ENCODE measurements at places on chromosomes 13 and 19.

DNA sequence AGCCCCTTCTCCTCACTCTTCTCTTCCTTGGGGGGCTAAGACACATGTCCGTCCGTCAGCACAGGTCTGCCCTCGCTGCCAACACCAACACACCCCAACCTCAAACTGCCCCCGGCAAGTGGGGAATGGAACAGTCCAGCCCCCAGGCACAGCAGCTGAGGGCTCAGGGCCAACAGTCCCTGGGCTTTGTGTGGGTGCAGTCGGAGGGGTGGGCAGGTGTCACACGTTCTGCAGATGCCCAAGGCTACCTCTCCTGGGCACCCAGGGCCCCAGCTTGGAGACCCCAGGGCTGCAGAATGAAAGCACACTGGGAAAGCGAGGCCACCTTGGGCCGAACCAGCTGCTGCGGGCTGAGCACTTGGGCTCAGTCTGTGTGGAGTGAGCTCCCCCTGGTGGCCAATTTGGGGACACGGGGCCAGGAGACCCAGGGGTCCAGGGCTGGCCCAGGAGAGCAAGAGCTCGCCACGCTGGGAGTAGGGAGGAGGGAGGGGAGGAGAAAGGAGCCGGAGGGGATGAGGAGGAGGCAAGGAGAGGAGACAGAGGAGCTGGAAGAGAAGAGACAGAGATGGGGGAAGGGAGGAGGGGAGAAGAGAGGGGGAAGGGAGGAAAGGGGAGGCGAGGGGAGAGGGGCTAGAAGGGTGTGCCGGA, 14.0 kb upstream of the ATP8B3 start:
- peak; percentile 52 for DNase-seq

GRCh38 chr19:7497292-7497691, 8.5 kb upstream of the PEX11G start:
- DNase-seq, result no peak

DNA sequence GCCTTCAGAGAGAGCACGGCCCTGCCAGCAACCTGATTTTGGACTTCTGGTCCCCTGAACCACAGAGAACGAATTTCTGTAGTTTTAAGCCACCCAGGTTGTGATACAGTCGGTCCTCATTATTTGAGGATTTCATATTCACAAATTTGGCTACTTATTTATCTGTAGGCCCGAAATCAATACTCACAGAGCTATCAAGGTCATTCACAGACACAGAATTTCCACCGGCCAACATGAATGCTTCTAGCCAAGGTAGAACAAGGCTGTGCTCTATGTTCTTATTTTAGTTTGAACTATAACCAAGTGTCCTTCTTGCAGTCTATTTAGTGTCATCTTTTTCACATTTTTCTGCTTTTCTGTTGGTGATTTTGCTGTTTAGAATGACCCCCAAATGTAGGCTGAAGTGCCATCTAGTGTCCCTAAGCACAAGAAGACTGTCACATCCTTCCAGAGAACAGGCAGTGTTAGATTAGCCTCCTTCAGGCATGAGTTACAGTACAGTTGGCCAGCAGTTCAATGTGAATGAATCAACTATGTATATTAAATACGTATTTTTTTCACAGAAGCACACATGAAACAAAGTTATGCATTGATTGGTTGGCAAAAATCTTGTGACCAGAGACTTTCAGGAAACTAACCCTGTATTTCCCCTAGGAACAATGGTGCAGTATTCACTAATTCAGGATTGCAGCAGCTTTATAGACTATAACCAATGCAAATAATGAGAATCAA, 63.5 kb downstream of the C13orf42 start:
- DNase-seq, result no peak

GRCh38 chr19:31511696-31512095, 162.5 kb upstream of the TSHZ3 start:
- no peak for DNase-seq

- DNase-seq, result no peak
Observed at GRCh38 chr19:2734589-2735288, 5.1 kb downstream of the SLC39A3 start.

- DNase-seq, result no peak
Observed at GRCh38 chr13:99227331-99227900, 26.8 kb downstream of the UBAC2 start.

- DNase-seq, result no peak
Observed at GRCh38 chr13:59203855-59204254, 959.9 kb downstream of the DIAPH3 start.

DNA sequence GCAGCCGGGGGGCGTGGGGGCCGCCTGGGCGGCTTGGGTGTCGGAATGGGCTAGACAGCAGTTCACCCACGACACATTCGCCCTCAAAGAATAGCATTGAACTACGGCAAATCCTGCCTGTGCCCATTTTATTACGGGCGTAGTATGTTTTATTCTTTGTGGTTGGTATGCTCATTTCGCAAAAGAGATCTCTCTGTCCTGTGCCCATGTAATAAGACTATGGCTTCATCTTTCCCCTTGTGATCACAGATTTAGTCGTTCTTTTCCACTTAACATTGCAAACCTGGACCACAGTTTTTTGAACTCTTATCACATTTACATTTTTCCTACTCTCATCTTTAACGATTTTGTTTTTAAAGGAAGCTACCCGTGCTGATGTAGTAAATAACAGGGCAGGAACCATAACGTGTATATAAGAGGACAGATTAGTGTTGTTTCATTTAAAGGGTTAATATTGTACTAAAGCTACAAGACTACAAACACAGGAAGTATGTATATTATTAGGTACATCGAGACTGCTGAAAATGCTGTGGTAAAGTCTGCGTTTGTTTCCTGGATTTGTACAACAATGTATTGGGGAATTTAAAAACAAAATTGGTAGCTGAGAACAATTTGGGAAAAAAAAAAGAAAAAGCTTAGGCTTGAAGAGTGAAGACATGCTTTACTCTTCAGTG, 3.2 kb upstream of the MYCBP2 start:
- no peak for DNase-seq

- peak; percentile 54 for DNase-seq
Observed at GRCh38 chr19:16062789-16063188, 13.5 kb upstream of the TPM4 start.

- no peak for DNase-seq
Observed at GRCh38 chr13:33817513-33817900, 442 bp upstream of the RFC3 start.

- no peak for DNase-seq
Observed at GRCh38 chr13:110676595-110677587, 29.0 kb downstream of the CARS2 start.

DNA sequence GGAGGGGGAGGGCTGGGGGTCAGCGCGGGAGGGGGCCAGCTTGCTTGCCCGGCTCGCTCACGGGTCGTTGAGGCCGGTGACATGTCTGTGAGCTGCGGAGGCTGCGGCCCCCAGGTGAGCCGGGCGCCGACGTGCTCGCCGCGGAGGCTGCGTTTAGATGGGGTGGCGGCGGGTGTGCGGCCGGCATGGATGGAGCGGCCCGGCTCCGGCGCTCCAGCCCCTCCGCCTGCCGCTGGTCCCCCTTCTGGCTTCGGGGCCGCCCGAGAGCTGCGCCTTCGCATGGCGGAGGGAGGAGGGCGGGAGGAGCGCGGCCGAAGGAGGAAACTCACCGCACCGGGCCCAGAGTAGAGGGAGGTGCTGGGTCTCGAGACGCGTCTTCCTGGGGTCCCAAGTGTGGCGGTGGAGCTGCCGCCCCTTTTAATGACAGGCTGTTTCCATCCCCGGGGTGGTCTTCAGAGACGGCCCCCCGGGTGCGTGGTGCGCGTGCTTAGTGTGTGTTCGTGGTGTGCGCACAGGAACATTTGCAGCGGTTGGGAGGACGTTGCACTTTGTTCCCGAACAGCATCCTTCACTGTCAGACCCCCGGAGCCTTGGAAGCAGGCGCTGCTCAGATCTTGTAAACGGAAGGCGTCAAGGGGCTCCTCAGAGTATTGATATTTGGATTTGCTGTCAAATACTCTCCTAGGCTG, at the start of gene AKAP11:
Gene AKAP11, plus strand, starts transcription at position 38 of the 689 bp plus-strand sequence. CDS start 14,197 bp downstream, outside the sequence.
- DNase-seq, result peak; percentile 33

- DNase-seq, result no peak
Observed at GRCh38 chr19:28862238-28862637, 350.7 kb downstream of the UQCRFS1 start.

GRCh38 chr13:47033216-47033615, 136.4 kb upstream of the HTR2A start:
- no peak for DNase-seq

- DNase-seq, result no peak
Observed at GRCh38 chr19:6067975-6068374, 42.3 kb downstream of the RFX2 start.

DNA sequence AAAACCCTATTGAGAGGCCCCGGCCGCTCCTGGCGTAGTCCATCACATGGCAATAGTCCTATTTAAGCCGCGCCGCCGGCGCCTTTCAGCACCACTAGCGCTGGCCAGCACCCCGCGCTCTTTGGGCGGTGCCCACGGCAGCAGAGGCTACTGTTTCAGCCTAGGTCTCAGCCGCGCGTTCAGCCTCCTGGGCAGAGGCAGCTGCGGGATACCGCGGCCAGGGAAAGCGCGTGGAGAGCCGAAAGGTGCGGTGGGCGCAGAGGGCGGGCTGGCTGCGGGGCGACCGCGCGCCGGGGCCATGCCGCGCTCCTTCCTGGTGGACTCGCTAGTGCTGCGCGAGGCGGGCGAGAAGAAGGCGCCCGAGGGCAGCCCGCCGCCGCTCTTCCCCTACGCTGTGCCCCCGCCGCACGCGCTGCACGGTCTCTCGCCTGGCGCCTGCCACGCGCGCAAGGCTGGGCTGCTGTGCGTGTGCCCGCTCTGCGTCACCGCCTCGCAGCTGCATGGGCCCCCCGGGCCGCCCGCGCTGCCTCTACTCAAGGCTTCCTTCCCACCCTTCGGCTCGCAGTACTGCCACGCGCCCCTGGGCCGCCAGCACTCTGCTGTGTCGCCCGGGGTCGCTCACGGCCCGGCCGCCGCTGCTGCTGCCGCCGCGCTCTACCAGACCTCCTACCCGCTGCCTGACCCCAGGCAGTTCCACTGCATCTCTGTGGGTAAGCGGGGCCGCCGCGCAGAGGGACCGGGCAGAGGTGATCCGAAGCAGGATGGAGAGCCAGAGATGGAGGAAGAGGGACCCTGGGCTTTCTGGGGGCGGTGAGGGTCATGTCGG, at the start of gene GSX1:
Gene GSX1, plus strand, starts transcription at position 91 of the 826 bp plus-strand sequence. Its CDS starts 208 bp downstream, at position 299.
- DNase-seq, result peak; percentile 26

- DNase-seq, result no peak
Observed at GRCh38 chr13:30435911-30436451, 13.7 kb downstream of the UBE2L5 start.

GRCh38 chr13:34114581-34114980, 296.6 kb downstream of the RFC3 start:
- no peak for DNase-seq

DNA sequence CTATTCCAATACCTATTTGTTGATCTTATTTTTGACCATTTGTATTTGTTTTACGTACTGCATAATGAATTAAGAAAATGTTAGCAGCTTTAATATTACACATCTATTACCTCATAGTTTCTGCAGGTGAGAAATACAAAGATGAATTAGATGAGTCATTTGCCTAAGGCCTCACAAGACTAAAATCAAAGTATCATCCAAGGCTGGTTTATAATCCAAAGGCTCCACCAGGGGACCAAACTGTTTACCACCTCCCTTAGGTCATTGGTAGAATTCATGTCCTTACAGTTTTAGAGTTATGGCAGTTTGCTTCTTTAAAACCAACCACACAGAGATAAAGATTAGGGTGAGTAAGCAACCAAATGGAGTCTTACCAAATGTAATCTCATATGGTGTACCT, 848.1 kb downstream of the SLITRK6 start:
- no peak for DNase-seq

DNA sequence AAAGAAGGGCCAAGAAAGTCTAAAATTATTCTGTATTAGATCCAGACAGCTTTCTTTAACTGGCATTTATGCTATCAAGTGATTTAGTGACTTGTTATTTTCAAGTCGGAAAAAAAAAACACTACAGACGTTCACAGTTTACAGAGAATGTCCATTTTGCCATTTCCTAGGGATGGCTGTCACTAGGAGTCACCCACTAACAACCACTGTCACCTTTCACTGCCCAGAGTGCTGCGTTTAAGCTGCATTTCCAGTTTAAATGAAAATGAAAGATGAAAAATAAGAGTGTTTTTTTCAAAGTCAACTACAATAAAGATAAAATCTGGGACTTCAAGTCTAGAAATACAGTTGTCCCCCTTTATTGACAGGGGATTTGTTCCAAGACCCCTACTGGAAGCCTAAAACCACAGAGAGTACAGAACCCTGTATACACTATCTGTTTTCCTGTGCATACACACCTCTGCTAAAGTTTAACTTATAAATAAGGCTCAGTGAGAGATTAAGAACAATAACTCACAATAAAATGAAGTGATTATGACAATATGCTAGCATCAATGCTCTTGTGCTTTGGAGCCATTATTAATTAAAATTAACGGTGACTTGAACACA, 112.5 kb downstream of the SACS start:
- no peak for DNase-seq

- DNase-seq, result no peak
Observed at GRCh38 chr13:57739089-57739488, 107.5 kb downstream of the PCDH17 start.

GRCh38 chr13:77398825-77399620, 72.1 kb upstream of the MYCBP2 start:
- no peak for DNase-seq

DNA sequence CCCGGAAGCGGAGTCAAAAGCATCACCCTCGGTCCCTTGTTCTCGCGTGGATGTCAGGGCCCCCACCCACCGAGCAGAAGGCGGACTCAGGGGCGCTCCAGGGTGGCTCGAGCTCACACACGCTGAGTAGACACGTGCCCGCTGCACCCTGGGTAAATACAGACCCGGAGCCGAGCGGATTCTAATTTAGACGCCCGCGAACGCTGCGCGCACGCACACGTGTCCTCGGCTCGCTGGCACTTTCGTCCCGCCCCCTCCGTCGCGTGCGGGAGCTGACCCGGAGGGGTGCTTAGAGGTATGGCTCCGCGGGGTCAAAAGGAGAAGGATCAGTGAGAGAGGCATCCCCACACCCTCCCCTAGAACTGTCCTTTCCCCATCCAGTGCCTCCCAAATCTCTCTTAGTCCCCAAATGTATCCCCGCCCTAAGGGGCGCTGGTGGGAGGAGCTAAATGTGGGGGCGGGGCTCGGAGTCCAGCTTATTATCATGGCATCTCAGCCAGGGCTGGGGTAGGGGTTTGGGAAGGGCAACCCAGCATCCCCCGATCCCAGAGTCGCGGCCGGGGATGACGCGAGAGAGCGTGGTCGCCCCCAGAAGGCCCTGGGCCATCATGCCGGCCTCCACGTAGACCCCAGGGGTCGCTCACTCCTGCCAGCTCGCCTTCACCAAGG, 451 bp upstream of the ICAM5 start:
- DNase-seq, result peak; percentile 53

DNA sequence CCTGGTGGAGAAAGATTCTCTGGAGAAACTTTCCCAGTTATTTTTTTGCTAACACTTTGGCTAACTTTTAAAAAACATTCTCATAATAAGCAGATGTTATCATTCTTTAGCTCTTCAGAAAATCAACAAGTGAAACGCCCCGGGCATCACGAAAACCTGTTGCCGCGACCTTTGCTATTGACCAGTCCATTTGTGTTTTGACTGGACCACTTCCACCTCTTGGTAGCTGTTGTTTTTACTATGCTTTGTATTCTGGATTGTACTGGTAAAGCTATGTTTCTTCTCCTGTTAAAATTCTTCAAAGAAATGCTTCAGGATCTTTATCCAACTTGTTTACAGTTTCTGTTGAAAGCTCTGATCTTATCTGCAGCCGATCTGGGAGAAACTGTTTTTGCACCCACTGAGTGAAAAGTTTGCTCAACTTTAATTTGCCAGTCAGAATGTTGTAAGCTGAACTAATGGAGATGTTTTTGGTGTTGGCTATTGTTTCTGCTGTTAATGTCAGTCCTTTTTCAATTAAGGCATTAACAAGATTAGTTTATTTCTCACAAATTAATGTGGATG, 23.3 kb downstream of the UFM1 start:
- DNase-seq, result no peak
